ENCODE measurements at places on chromosomes 3 and 15.

- DNase-seq, result no peak
These were observed 49.3 kb downstream of the STRIT1 start for GRCh38 chr3:155244216-155244615.

- peak; percentile 35 for DNase-seq
These were observed 41.1 kb upstream of the AP3B2 start for GRCh38 chr15:82750831-82751180.

DNA sequence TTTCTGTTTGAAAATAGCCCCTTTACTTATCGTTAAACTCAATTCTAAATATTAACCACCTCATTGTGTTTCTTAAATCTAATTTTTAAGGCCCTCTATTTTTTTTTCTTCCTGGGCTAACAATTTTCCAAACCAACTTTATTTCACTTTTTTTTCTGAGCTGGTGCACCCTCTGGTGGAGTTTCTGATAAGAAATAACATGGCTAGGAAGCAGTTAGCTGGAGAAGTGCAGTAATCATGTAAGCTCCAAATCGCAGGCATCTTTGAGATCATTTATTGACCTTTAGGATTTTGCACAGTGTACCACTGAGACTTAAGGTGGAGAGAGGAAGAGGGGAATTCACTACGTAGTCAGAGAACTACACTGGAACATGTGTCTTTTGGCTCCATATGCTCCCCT lies 6.4 kb downstream of the TMEM207 start:
- DNase-seq, result no peak

DNA sequence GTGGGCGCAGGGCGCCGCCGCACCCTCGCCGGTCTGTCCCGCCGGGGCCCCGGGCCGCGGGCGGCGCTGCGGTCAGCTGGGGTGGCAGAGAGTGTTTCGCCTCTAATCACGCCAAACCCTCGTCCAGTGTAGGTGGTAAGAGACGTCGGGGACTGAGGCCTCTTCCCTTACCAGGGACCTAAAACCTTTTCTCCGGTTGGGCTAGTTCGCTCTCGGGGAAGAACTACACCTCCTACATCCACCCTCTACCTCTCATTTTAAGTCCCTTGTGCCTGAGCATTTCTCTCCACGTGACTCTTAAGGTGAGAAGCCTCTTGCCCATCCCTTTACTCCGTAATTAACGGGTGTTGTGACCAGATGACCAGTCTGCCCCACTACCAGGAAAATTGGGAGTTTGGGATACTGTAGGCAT lies 520 bp downstream of the TMEM42 start:
- no peak for DNase-seq

DNA sequence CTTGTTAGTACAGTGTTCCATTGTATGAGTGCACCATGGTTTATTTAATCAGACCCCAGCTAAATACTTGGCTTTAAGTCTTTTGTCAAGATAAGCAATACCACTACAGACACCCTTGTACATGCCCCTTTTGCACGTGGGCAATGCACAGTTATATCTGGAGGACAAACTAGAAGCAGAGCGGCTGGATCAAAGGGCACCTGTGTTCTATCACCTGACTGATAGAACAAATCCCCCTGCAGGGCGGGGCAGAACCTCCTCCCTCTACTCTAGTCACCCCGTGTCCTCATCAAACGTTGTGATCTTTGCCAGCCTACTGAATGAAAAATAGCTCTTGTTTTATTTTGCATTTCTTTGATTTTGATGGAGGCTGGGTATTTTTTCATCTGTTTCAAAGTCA lies 314.9 kb downstream of the TLE3 start:
- peak; percentile 26 for DNase-seq

GRCh38 chr15:79738143-79738542 lies 158.7 kb downstream of the MTHFS start:
- DNase-seq, result no peak
